Stimulated activated naive B cell treated with anti-CD40 and anti-IgM and Interleukin-4, amounts not matched to agents 10 μg/mL and 1 μg/mL and 100 μg/mL, for 72 hours (primary cell): ENCODE measurements at places on chromosomes 1 and 21.

DNA sequence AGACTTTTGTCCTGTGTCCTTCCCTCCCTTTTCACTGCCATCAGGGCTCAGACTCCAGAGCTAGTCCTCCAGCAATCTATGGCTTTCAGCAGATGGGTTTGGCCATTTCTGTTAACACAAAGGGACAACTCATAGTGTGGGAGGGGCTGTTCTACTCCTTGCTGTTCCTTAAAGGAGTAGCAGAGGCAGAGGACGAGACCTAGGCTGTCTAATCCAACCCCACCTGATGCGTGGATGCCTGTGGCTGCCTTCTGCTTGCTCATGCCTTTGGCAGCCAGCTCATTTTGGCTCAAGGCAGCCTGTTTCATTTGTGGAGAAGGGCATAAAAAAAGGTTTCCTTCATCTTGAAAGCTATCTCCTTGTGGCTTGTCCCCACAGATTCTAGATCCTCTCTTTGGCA is 27.0 kb downstream of the MFSD2A start:
- no peak for DNase-seq

- no peak for DNase-seq
Measured at GRCh38 chr1:159431904-159432303, at the start of gene OR10J4. Gene OR10J4 (plus strand): TSS chr1:159432204.

- no peak for DNase-seq
Measured at GRCh38 chr1:214537219-214537618, 14.2 kb downstream of the PTPN14 start.

DNA sequence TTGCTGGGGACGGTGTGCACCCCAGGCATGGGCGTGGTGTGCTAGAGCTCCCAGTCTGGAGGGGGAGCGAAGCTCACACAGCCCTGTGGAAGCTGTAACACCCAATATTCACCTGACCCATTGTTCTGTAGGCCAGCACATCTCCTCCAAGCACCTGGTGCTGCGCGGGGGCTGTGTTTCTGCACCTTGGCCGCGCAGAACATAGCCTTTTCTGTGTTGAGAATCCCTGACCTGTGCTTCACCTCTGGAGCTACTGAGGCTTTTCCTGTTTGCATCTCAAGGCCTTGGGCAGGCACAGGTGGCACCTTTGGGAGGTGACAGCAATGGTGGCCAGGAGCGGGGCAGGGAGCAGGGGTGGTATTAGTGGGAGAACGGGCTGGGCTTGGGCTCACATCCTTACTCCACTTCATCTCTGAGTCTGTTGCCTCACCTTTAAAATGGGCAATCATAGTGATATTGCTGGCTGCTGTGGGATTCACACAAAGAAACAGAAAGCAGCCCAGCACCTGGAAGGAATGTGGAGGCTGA is 343.9 kb upstream of the AJAP1 start:
- no peak for DNase-seq

- no peak for DNase-seq
Measured at GRCh38 chr1:207366022-207366421, 44.5 kb downstream of the CD55 start.

- no peak for DNase-seq
Measured at GRCh38 chr1:65889441-65889840, 96.7 kb downstream of the PDE4B start.

DNA sequence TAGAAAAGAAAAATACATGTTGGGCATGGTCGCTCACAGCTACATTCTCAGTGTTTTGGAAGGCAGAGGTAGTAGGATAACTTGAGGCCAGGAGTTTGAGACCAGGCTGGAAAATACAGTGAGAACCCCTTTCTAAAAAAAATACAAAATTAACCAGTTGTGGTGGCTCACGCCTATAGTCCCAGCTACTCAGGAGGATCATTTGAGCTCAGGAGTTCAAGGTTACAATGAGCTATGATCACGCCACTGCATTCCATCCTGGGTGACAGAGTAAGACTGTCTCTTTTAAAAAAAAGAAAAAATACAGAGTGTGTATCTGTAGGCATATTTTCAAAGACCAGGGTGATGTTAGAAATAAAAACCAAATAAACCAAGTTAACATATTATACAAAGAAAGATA is 57.8 kb downstream of the HFM1 start:
- DNase-seq = no peak

- no peak for DNase-seq
Measured at GRCh38 chr1:201510734-201511133, 3.8 kb upstream of the CSRP1 start.

GRCh38 chr1:247421074-247421473 is 5.1 kb downstream of the NLRP3 start:
- no peak for DNase-seq

- DNase-seq = peak; percentile 26
Measured at GRCh38 chr1:202553560-202554038, 156.7 kb downstream of the SYT2 start.

GRCh38 chr21:37408464-37409193 is 42.1 kb downstream of the DYRK1A start:
- DNase-seq = no peak

DNA sequence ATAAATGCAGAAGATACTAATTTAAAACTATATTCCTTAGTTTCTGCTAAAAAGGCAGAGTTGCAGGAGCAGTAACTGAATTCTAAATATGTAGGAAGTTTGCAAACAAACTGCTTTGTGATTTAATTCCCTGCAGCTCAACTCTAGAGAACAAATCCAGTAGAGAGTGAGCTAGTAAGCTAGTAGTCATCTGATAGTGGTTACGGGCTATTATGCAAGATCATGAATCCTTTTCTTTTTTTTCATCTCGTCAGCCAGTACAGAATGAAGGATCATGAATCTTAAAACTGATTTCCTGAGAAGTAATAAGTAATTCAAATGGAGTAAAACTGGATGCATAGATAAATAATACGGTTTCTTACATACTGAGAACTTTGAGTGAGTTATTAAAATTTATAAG is 3.3 kb downstream of the DPH5 start:
- DNase-seq = no peak

GRCh38 chr1:109877776-109878175 is 32.9 kb upstream of the CSF1 start:
- DNase-seq = peak; percentile 48

DNA sequence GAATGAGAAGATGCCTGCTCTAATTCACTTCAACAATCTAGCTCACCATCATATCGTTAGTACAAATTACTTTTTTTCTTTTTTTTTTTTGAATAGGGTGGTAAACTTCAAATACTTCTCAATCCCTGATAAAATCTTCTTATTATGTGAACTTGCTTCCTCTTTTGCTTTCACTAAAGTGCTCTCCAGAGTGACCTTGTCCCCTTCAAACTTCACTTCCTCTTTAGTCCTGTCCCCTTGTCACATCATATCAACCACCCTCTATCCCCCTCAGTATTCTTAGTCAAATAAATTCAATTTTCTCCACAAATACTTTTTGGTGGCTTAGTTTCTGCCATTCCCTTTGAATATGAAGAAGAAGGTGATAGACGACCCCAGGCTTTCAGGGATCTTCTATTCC is 124.9 kb upstream of the PLXNA2 start:
- DNase-seq = no peak

DNA sequence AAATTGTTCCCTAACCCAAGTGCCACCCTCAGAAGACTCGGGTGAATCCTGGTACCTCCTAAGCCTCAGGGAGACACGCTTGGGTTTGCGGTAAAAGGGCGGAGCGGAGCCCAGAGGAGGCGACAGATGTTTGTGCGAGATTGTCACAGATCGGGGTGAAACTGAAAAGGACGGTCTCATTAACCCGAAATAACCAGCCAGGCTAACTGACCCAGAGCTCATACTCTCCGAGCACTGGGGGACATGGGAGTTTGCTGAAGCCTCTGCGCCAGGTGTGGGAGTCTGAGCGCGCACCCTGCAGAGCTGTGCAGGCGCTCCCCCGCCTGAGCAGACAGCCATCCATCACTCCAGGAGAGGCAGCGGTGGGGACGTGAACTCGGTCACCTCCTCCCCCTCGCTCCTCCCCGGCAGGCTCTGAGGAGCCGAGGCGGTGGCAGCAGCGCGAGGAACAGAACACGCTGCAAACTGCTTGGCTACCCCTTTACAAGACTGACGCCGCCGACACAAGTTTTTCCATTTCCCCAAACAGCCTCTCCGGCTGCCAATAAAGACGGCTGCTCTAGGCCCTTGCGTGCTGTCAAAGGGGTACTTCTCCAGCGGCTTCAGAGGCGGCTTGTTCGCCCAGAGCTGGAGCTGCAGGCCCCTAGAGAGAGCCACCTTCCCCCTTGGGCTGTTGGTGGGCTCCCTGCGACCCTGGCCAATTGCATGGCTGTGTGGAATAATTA is 43.5 kb downstream of the RRAGC start:
- peak; percentile 28 for DNase-seq

GRCh38 chr1:230458509-230458908 is 32.4 kb upstream of the PGBD5 start:
- DNase-seq = no peak

GRCh38 chr21:46549650-46550049 is 55.2 kb downstream of the S100B start:
- no peak for DNase-seq

- DNase-seq = no peak
Measured at GRCh38 chr1:108817016-108817415, 39.9 kb downstream of the AKNAD1 start.

DNA sequence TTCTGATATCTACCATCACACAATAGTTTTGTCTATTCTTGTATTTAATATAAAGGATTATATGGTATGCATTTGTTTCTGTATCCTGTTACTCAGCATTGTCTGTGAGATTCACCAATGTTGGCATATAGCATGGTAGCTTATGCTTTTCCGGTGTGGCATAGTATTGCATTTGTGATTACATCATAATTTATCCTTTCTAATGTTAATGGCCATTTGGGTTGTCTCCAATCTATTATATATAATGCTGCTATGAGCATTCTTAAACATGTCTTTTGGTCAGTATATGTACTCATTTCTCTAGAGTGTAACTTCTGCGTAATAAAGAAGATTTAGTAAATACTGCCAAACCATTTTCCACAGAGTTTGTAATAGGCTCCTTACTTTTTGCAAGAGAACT is 40.9 kb upstream of the GFI1 start:
- no peak for DNase-seq

GRCh38 chr1:195345149-195345548 is 1263.1 kb downstream of the KCNT2 start:
- no peak for DNase-seq

GRCh38 chr1:150364231-150365003 is 470 bp downstream of the RPRD2 start:
- peak; percentile 71 for DNase-seq

DNA sequence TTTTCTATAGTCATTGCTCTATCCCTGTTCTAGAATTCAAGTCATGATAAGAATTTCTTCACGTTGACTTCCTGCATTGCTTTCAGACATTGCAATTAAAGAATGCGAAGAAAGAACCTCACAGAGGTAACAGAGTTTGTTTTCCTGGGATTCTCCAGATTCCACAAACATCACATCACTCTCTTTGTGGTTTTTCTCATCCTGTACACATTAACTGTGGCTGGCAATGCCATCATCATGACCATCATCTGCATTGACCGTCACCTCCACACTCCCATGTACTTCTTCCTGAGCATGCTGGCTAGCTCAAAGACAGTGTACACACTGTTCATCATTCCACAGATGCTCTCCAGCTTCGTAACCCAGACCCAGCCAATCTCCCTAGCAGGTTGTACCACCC is 10.6 kb downstream of the APCS start:
- DNase-seq = no peak

- no peak for DNase-seq
Measured at GRCh38 chr1:75412616-75413015, 198.3 kb downstream of the SLC44A5 start.

DNA sequence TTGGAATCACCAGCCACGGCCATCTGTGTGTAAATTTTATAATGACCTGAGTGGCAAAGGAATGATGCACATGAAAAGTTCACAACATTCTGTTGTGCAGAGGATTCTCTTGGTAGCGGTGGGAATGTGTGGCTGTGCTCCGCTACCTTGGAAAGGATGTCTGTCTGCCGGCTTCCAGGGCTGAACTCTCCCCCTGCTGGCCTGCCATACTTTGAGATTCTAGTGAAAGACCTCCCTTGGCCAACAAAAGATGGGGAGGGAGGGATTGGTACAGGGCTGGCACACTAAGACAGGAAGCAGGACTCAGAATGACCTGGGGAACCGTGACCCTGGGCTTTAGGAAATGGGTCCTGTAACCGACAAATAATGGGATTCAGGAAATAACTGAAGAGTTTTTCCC is 194.5 kb upstream of the PLD5 start:
- DNase-seq = no peak

GRCh38 chr21:28106370-28106890 is 886.2 kb downstream of the LTN1 start:
- no peak for DNase-seq

DNA sequence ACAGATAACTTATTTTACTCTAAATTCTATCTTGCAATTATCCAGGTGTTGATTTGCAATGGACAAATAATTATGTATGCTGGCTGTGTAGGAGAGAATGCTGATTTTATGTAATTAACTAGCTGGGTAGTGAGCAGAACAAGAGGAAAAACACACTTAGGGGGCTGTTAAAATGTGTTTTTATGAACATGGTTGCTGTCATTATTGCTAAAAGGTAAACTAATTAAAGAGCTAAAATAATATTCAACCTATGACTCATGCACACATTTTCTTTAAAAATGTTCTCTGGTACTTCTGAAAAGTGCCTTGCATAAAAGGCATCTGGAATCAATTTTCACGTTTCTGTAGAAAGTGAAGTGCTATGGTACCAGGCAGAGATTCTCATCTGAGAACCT is 192.8 kb upstream of the C8B start:
- DNase-seq = no peak

DNA sequence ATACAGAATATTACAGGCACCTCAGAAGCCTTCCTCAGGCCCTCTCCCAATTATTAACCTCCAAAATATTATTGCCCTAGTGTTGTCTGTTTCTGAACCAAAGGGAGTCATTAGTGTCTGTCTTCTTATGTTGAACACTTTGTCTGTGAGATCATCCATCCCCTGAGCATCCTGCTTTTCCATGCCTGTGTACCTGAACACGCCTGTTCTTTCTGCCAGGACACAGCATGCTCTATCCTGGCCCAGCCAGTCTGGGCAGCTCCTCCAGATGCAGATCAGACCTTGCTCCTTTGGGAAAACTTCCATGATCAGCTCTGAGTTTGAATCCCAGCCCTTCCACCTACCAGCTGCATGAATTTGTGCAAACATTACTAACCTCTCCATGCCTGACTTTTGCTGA is 11.0 kb upstream of the CDC42 start:
- DNase-seq = no peak

DNA sequence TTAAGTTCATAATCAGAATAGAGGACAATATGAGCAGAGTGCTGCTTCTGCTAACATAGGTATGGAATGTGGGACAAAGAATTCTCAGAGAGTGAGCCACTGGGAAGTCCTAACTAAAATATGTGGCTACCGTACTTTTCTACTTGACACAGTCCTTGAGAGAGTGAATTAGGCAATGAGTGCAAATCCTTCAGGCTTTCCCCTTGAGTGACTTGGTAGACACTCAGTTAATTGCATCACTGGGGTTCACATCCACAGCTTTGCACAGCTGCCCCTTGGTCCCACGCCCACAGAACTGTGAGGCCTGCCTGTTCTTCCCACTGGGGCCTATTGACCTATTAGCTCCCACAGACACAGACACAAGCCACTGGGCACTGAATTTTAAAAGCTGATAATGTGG is 40.5 kb upstream of the PAXBP1 start:
- no peak for DNase-seq

GRCh38 chr21:45974073-45975019 is 7.2 kb upstream of the COL6A1 start:
- no peak for DNase-seq

- no peak for DNase-seq
Measured at GRCh38 chr1:199512037-199512710, 515.3 kb upstream of the NR5A2 start.

- no peak for DNase-seq
Measured at GRCh38 chr1:89836252-89837035, 15.6 kb downstream of the LRRC8D start.
